Glomerular endothelial cell (primary cell): ENCODE measurements at places on chromosomes 16 and 17. TPM values are rescaled to one million over a fixed set of nuclear protein-coding genes. Genes with fewer than 3 reads are reported as not detected.

SLC13A2 gene
- not detected in 2 replicates for total RNA-seq

NARF gene
- total RNA-seq = 94.6 and 104 TPM in 2 replicates

GRCh38 chr17:6422654-6423241 lies 12.2 kb downstream of the AIPL1 start:
- no peak for DNase-seq

DNA sequence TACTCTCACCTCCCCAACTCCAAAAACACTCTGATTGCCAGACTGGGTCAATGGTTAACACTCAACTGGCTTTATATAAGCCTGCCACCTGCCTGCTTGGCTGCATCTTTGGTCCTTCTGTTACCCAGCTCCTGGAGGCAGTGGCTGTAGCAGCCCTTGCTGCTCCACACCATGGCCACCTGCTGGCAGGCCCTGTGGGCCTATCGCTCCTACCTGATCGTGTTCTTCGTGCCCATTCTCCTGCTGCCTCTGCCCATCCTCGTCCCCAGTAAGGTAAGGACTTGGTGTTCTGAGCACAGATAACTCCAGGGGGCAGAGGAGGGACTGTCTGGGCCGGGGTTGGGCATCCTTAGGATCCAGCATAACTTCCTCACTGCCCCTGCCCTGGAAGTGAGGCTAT lies at the start of gene SLC13A2:
Gene SLC13A2, plus strand, starts transcription at position 103 of the 400 bp plus-strand sequence. Its CDS starts 69 bp downstream, at position 172.
- DNase-seq = no peak

- DNase-seq = no peak
Measured at GRCh38 chr17:27573971-27574525, 56.9 kb upstream of the LGALS9 start.

- DNase-seq = no peak
Measured at GRCh38 chr17:81037026-81037797, 2.3 kb downstream of the BAIAP2 start.
